Omental fat pad (tissue), 4 donors: ENCODE measurements at places on chromosomes 11 and 22.

- no peak for DNase-seq
Measured at GRCh38 chr22:23557036-23557435, 23.1 kb downstream of the IGLL1 start.

DNA sequence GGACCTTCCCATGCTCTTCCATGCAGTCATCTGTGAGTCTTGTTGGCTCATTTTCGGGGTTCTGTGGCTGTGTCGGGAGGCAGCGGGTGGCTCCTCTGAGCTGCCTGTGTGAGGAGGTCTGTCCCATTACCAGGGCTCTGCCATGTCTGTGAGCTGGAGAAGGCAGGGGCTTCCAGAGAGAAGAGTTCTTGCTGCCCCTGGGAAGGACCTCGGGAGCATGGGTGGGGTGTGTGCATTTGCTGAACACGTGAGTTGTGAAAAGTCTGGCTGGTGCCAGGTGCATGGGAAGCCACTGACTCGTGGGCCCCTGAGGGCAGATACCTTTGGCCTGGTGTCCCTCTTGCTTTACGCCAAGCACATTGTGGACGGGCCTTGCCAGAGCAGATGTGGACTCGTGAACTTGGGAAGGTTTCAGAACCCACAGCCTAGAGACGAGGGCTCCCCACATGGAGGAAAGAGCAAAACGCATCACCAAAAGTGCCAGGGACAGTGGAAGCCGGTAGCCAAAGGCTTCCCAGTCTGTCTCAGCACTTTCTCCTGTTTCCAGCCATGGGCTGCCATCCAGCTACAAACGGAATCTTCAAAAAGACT lies 1324.5 kb downstream of the BRD1 start:
- no peak for DNase-seq

- no peak for DNase-seq
Measured at GRCh38 chr11:94738746-94739145, 29.4 kb upstream of the AMOTL1 start.

GRCh38 chr11:58070585-58070984 lies 39.8 kb downstream of the OR6Q1 start:
- no peak for DNase-seq

DNA sequence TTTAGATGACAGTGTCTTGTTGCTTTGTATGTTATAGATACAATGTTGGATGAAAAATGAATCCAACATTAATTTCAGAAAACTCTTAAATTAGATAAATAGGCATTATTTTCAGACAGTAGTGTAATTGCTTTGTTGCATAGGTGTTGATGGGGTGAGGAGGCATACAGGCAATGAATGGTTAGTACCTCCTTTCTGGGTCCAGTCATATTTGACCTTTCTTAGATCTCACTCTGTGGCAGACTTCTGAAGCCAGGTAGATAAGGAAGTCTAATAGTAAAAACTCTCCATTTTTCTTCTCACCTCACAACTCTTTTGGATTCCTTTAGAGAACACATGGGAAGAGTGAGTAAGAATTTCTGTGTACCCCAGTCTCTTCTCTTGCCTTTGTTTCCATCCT lies 31.8 kb downstream of the BIRC2 start:
- DNase-seq, result no peak

GRCh38 chr22:37164505-37164887 lies 14.8 kb upstream of the IL2RB start:
- no peak for DNase-seq

DNA sequence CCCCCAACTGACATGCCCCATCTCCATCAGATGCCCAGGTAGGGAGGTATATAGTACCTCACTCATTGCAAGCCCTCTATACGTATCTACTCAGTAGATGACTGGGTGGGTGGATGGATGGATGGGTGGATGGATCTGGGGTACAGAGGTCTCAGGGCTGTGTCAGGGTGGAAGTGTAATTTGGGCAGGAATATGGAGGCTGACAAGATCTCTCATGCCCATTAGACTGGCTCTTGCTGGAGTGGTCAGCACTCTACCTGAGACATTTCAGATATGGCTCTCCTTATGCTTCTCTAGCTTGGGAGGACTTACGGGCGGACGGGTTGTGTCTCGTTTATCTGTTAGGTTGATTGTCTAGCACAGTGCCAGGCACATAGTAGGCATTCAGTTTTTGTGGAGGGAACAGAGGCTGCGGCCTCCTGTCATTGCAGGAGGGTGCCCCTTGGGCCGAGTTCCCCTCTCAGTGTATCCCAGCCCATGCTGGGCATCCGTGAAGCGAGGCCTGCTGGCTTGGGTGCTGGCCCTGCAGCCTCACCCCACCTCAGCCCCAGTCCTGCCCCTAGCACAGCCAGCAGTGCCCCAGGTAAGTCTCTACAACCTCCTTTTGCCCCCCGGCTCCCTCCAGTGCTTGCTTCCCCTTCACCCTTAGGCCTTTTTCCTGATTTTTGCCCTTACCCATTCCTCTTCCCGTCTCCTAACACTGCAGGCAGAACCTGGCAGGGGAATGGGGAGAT lies 13.7 kb downstream of the ROBO3 start:
- no peak for DNase-seq

DNA sequence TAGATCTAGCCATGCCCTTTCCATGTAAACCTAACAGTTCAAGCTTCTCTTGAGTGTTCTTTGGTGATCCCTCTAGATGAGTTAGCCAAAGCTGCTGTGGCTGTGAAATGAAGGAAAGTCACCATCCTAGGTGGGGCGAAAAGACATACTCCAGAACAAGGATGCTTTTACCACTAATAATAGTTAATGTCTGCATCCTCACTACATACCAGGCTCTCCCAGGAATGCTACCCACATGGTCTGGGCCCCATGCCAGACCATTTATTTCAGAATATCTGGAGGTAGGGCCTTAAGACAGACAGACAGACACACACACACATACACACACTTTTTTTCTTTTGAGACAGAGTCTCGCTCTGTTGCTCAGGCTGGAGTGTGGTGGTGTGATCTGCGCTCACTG lies 14.7 kb downstream of the ABTB2 start:
- DNase-seq, result no peak

DNA sequence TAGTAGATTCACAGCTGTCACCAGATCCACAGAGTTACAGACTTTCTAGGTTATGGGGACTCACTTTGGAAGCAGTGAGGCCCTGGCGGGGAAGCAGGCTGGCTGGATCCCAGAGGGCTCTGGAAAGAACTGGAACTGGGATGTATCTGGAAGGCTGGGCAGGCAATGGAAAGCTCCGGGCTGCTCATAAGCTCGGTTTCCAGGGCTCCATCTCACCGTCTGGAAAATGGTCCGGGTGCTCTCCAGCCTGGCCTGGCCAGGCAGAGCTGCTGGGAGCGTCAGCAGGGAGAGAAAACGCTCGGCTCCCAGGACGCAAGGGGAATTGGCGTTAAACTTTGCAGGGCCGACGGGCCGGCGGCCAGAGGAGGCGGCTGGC lies 335 bp upstream of the SEZ6L start:
- no peak for DNase-seq

- DNase-seq, result no peak
Measured at GRCh38 chr11:112899235-112900006, 61.8 kb upstream of the NCAM1 start.

DNA sequence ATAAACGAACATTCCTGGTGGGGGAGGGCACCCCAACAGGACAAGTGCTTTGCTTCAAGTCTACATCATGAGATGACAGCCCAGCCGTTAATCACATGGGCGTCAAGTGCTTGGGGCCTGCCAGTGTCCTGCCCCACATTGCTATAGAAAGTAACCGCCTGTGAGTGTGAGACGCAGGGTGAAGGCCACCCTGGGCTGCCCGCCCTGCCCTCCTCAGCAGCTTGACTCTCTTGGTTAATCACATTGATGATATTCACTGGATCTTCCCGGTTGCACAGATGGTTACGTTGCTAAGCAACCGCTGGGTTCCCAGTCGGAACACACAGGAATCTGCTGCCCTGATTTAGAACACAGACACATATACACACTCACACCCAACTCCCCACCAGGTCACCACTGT lies 79.3 kb downstream of the CTTN start:
- DNase-seq, result no peak

GRCh38 chr22:50612528-50613221 lies 12.1 kb downstream of the MAPK8IP2 start:
- DNase-seq, result no peak

GRCh38 chr11:64360448-64360921 lies 1.5 kb downstream of the RPS6KA4 start:
- DNase-seq, result no peak

GRCh38 chr11:123775715-123776549 lies 21.6 kb upstream of the OR6X1 start:
- no peak for DNase-seq

- no peak for DNase-seq
Measured at GRCh38 chr22:24504540-24504939, 9.4 kb downstream of the UPB1 start.

DNA sequence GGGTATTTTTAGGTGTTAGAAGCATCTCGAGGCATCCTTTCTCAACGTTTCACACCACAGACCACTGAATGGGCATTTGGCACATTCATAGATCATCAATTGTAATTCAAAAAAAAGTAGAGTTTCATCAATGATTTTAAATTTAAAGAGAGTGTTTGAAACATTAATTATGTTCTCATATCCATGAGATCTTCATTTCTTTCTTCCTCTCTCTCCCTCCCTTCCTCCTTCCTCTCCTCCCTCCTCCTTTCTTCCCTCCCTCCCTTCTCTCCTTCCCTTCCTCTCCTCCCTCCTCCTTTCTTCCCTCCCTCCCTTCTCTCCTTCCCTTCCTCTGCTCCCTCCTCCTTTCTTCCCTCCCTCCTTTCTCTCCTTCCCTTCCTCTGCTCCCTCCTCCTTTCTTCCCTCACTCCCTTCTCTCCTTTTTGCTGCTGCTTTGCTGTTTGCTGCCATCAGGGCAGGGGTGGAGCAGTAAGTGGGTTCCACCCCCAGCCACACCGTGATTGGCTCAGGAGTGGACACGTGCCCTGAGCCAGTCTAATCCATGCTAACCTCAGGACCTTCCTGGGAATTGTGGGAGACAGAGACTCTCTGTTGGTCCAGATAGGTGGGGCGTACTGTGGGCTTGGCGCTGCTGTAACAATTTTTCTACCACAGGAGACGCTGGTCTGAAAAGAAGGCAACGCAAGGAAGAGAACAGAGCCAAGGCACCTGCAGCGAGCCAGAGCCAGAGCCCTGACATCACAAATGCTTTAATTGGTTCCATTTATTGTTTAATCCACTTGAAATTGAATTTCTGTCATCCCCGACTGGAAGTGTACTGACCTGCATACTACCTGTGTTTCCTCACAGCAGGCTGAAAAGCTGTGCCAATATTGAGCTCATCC lies 33.7 kb upstream of the APOBEC3A start:
- DNase-seq, result no peak

DNA sequence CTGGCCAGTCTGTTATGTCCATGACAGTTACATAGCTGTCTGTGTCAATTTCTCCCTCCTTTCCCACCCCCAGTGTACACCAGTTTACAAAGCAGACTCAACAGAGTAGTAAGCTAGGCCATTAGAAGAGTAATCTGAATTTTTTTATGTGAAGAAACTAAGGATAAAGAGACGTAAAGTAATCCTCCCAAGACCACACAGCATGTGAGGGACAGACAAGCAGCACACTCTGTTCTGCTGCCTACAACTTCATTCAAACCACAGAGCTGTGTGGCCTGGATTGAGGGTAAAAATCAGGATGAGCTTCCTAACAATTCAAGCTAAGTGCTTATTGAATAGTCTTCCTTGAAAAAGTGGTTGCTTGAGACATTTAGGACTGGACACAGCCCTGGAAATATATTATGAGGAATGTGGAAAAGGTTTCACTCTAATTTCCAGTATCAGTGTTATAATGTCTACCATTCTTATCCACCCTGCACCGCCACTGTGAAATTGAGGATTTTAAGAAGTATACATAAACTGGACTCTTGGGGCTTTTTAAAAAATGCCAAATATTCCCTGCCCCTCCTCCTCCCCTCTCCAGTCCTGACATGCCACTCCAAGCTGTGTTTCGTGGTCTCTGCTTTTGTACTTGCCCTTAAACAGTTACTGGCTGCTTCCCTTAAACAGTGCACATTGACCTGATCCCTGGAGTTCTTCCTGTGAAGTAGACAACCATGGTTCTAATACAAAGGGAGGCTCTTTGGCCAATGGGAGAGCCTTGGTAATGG lies 40.9 kb downstream of the EXT2 start:
- DNase-seq, result no peak

DNA sequence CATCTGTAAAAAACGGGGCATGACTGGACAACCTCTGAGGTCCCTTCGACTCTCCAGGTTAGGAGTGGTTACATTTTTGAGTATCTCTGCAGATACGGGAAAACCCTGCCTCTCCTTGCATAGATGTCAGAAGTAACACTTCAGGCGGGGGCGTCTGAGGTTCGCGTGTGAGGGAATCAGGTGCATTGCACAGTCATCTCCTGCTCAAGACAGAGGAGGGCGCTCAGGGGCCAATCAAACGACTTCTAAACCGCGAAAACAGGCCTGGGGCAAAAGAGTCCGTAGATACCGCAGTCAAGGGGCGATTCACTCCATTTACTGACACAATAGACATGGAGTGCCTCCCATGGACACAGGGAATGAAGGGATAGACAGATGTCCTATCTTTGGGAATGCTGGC lies 31.7 kb downstream of the KIRREL3 start:
- no peak for DNase-seq
